ENCODE measurements at places on chromosomes 3 and 15.

DNA sequence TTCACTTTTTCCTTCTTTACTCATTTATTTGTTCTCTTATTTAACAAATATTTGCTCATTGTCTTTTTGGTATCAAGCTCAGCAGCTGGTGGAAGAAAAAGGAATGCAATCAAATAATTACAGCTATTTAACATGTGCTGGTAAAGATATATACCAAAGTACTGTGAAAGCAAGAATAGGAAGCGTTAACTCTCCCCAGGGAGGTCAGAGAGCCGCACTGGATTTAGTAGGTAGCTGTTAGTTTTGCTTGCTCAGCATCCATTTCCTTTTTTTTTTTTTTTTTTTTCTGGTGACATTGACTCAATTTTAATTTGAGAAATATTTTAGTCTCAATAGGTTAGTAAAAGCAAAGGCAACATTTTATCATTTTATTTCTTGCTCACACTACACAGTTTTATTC is 308.5 kb upstream of the MDFIC2 start:
- no peak for DNase-seq

GRCh38 chr3:10882851-10883250 is 66.8 kb downstream of the SLC6A11 start:
- DNase-seq: no peak

DNA sequence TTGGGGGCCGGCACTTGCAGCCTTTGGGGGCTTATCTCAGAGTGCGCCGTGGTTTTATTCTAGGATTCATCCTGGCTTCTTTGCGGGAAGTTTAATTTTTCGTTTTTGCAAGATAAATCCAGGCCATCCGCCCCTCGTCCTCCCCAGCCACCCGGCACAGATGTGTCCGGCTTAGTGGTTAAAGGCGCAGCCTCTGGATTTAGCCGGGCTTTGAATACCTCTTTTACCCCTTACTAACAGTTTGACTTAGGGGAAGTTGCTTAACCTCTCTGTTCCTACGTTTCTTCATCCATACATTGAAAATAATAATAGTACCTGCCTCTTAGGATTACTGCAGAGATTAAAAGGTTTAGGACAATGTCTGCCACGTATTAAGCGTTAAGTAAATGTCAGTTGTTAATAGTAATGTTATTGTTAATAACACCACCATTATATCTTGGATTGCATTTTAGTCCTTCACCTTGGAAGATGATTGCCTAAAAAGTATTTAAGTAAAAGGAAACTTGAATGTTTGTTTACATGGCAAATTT is 714 bp downstream of the ECT2 start:
- DNase-seq: no peak

GRCh38 chr3:13243586-13243985 is 170.4 kb upstream of the IQSEC1 start:
- DNase-seq: no peak

DNA sequence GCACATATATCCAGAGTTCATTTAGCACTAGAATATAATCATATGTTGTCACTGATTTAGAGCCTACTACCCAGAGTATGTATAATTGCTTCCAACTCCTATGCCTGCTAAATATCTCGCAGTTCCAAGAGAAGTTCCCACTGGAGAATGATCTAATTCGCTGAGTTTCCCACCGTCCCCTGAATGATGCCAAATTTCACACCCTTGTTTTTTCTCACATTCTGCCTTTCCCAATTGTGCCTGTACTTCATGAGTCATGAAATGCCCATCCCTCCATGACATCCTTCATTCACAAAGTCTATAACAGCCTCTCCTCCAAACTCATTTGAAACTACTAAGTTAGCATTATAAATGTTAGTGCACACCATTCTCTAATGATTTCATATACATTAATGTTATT is 177.2 kb downstream of the CBLB start:
- DNase-seq: no peak
